Cerebellum (tissue), 4 donors: ENCODE measurements at places on chromosomes 13 and 19. TPM values are rescaled to one million over a fixed set of nuclear protein-coding genes. Genes with fewer than 3 reads are reported as not detected.

MCF2L gene
- total RNA-seq = 109 TPM

SERTAD3 gene
- total RNA-seq = 6.5 TPM

ZNF225 gene
- 9.8 TPM for total RNA-seq

ZNF728 gene
- not detected for total RNA-seq

NLRP7 gene
- total RNA-seq = not detected

FAM83E gene
- total RNA-seq = not detected

ZNF610 gene
- total RNA-seq = 20.0 TPM

ZNF442 gene
- 7.1 TPM for total RNA-seq

ZNF790 gene
- total RNA-seq = 16.0 TPM

RASIP1 gene
- total RNA-seq = 4.7 TPM

ZNF260 gene
- total RNA-seq = 53.4 TPM

POSTN gene
- 32.7 TPM for total RNA-seq

SLC5A5 gene
- 0.27 TPM for total RNA-seq

ZFR2 gene
- 11.1 TPM for total RNA-seq

ZNF793 gene
- total RNA-seq = 35.2 TPM

ZNF749 gene
- total RNA-seq = 35.7 TPM

NCAN gene
- 85.3 TPM for total RNA-seq

EXOSC5 gene
- total RNA-seq = 7.4 TPM

ZBTB32 gene
- total RNA-seq = not detected

NCR1 gene
- total RNA-seq = not detected

MEIS3 gene
- 36.2 TPM for total RNA-seq

ZNF350 gene
- 16.6 TPM for total RNA-seq

MUC16 gene
- not detected for total RNA-seq

SERP2 gene
- 17.1 TPM for total RNA-seq

CHAF1A gene
- 13.4 TPM for total RNA-seq

FLT3LG gene
- total RNA-seq = 0.36 TPM

CCL25 gene
- not detected for total RNA-seq

IL12RB1 gene
- total RNA-seq = 0.18 TPM

NLRP9 gene
- not detected for total RNA-seq

ZNF285 gene
- 21.1 TPM for total RNA-seq

ZSCAN4 gene
- not detected for total RNA-seq

RDH8 gene
- total RNA-seq = not detected

BRSK1 gene
- total RNA-seq = 69.8 TPM

METTL21C gene
- total RNA-seq = 0.82 TPM

KLK12 gene
- not detected for total RNA-seq

POU2F2 gene
- 3.7 TPM for total RNA-seq

TGFBR3L gene
- total RNA-seq = not detected

MYPOP gene
- total RNA-seq = 1.5 TPM

CNFN gene
- total RNA-seq = not detected

AP1M2 gene
- total RNA-seq = 3.0 TPM

PLPPR3 gene
- total RNA-seq = 58.1 TPM

ALG5 gene
- 20.5 TPM for total RNA-seq

C1QTNF9 gene
- total RNA-seq = not detected

ZNRF4 gene
- total RNA-seq = not detected

TLE6 gene
- 0.91 TPM for total RNA-seq

CILP2 gene
- total RNA-seq = 0.64 TPM

LGALS14 gene
- not detected for total RNA-seq

DAND5 gene
- total RNA-seq = 0.18 TPM

APOC1 gene
- 3.7 TPM for total RNA-seq
